ENCODE measurements at places on chromosomes 6 and 20.

DNA sequence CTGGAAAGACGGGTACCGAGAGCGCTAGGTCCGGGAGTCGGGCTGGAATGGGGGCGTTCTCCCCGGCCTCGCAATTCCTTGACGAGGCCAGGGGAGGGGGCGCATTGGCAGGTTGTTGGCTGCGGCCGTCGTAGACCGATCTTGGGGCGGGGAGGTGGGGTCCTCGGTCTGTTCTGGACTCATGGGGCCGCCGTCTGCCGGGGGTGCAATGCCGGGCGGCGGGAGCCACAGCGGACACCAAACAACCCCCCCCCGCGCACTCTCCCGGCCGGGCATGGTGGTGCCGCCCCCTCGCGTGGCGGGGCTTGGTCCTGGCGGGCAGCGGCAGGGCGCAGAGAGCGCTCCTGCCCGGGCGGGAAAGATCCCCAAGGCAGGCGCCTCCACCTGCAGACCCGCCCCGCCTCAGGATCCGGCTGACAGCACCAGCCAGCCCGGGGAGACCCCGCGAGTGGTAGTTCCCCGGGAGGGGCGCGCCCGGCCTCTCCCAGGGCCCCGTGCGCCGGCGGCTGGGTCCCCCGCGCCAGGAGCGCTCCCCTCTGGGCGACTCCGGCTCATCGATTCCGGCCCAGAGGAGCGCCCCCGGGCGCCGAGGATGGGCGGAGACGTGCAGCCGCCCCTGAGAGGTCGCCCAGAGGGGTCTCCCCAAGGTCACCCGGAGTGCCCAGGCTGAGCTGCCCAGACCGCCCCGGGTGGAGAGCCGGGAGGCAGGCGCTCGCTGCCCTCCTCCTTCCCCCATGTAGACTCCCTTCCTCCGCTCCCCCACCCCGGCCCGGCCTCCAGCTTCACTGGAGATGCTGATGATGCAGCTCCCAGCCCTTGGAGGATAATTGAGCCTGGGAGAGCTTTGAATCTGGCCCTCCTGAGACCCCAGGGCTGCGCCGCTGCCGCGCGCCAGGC lies 709 bp downstream of the PPP1R16B start:
- DNase-seq: no peak

DNA sequence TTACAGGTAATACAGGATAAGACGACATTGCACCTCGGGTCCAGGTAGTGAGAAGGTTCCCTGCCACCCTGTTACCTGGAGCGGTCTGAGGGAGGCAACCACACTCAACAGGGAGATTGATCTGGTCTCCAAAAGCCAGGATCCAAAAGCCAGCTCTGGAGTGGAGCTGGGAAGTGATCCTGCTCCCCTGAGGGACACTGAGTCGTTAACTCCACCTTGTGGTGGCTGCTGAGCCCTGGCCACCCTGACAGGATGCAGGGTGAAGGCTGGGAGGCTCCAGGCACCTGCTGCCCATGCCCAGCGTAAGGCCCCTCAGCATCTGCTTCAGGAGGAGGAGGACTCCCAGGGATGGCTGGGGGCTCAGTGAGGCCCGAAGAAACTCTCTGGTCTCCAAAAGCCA lies 38.7 kb upstream of the SLC22A2 start:
- DNase-seq: no peak

- no peak for DNase-seq
Measured at GRCh38 chr6:83509441-83509840, 2.9 kb upstream of the PRSS35 start.

GRCh38 chr6:32164295-32164694 lies at the start of gene EGFL8:
EGFL8 (plus strand) TSS chr6:32164595; CDS start chr6:32166166, 1,571 bp downstream.
- no peak for DNase-seq

DNA sequence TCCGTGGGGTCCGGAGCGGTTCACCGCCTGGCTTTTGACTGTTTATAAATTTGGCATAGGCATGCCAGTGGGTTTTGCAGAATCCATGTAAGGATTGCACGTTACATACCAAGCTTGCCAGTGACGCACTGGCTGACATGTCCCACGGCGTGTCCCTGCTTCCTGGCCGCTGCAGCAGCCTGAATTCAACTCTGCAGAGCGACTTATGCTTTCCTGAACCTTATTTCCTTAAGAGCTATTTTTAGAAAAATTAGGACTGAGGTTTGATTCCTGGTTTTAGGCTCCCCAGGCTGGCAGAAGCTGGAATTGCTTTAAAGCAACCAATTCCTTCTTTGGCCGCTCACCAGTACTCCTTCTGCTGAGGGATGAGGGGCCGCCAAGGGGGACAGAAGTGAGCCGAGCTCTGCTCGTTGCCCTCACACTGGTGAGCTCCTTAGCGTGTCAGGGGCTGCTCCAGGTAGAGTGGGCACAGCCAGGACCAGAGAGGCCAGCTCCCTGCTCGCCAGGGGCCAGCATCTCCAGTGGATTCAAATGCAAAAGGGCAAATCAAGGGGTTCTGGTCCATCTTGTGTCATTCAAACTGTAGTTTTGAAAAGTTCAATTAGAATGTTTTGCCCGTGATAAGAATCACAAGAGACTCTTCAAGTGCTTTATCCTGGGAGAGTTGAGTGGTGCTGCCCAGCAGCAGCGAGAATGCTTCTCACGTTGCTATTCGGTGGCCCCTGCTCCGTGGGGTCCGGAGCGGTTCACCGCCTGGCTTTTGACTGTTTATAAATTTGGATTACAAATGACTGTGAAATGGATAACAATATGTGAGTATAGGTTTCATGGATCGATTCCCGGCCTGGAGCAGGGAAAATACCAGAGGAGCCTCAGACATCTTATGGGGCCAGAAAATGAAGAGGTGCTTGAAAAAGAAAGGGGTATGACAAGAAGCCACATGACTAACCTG lies 17.5 kb upstream of the IRF4 start:
- peak; percentile 54 for DNase-seq
